EL (cell line): ENCODE measurements at places on chromosomes 13 and 19.

DNA sequence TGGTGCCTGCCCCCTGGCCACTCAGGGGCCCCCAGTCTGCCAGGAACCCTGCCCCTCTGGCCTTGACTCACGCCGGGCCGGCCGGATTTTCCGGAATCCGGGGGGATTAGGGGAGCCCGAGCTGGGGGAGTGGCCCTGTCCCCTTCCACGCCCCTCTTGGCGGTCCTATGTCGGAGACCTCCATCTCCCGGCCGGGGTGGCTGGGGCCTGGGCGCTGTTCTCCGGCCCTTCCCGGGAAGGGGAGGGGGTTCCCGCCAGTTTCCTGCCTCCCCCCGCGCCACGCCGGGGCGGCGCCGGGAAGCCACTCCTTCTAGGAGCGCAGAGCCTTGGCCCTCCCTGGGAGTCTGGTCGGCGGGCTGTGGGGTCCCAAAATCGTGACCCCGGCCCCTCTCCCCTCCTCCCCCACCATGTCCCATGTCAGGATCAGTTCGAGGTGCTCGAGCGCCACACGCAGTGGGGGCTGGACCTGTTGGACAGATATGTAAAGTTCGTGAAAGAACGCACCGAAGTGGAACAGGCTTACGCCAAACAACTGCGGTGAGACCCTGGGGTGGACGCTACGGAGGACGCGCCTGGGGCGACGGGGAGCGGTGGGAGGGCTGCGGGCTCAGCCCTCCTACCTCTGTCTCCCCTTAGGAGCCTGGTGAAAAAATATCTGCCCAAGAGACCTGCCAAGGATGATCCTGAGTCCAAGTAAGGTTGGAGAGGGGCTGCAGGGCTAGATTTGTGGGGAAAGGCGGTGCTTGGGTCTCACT lies 1.3 kb downstream of the TRIP10 start:
- peak; percentile 76 for DNase-seq

DNA sequence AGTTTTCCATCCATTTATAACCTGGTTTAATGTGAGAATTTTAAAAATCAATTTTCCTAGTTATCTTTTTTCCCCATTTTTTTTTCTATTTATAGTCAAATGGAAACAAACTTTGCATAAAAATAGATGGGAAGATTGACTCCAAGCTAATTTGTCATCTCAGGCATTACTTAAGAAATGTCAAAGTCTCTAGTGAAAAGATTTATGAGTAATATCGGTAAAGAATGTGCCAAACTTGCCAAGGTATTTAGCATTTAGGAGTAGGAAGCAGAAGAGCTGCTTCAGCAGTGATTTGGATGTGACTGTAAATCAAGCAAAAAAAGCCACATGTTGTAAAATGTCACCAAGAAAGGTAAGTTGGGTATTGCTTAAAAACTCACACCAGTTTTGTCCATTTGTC lies 108.6 kb downstream of the LACC1 start:
- DNase-seq, result no peak

DNA sequence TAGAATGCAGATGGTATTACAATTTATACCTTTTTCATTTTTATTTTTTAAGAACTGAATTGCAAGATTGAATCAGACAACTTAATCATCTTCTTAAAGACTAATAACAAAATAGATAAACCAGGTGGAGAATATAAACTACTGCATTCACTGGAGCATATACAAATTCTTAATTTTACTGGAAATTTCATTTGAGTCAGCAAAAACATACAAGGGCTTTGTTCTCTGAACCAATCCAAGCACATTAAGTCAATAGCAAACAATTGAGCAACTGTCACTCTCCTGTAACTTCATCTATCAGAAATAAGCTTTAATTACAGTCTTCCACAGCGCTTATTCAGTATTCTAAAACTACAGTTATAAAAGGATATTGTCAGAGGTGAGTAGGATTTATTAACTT lies 167.4 kb upstream of the OBI1 start:
- DNase-seq, result no peak

DNA sequence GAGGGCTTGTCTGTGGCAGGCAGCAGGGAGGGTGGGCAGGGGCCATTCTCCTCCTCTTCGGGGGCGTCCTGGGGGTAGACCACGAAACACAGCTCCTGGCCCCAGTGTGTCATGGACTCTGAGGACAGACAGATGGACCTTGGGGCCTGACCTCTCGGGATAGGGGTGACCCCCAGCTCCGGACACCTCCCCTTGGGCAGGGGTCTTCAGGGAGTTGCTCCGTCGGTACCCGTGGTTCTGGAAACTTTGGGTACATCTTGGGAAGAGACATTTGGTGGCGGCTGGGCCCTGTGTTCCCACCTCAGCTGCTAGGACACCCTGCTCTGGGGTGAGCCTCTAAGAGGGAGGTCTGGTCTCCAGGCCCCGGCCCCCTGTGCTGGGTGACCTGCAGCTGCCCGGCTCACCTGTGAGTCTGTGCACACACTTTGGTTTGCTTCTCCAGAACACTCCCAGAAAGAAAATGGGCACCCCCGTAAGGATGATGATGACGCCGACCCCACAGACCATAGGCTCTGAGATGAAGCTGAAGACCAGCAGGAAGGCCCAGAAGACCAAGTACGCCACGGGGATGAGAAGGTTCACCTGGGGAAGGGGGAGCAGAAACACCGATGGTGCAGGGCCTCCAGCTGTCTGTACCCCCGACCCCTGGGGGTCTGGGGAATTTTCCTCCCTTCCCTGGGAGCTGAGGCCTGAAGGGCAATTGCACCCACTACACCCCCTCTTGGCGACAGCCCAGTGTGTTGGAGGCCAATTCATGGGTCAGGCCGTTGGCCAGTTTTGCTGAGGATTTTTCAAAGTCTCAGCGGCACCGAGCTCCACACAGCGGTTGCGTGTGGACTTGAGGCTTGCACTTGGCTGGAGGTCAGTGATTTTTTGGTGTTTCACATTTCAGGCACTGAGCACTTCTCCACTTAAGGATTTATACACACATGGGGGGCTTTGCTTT lies 15.0 kb downstream of the LRP3 start:
- no peak for DNase-seq

- no peak for DNase-seq
Observed at GRCh38 chr19:8320564-8321066, 560 bp downstream of the NDUFA7 start.

GRCh38 chr13:44172281-44172810 lies 201.3 kb upstream of the SERP2 start:
- peak; percentile 5 for DNase-seq

GRCh38 chr19:45575216-45575615 lies 9.4 kb downstream of the OPA3 start:
- DNase-seq, result no peak

DNA sequence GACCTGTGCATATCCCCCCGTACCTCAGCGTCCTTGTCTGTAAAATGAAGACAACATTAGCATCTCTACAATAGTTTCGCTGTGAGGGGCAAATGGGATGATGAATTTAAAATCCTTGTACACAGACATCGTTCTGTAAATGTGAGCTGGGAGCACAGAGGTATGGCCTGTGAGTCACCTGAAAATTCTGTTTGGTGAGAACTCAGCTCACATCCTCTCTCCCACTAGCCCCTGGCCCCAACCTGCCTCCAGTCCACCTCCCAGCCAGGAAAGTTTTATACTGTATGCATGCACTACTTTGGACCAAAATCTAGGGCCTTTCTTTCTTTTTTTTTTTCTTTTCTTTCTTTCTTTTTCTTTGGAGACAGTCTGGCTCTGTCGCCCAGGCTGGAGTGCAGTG lies 8.7 kb upstream of the IZUMO2 start:
- DNase-seq, result no peak

DNA sequence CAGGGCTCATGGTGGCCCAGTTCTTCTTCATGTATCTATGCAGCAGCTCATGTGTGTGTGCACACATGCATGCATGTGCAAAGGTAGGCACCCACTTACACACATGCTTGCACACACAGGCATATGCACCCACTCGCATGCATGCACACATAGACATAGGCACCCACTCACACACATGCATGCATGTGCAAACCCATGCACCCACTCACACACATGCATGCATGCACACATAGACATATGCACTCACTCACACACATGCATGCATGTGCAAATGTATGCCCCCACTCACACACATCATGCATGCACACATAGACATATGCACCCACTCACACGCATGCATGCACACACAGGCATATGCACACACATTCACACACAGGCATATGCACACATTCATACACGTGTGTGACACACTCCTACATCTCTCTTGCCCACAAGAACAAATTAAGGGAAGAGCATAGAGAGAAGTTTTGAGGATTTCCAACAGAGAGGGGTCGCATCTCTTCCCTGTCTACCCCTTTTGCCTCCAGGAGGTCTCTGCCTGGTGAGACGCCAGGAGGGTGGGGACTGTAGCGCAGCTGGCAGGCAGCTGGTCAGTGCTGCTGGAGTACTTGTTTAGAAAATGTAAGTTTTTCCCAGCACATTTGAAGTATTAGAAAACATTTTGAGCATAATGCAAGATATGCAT lies 63.9 kb upstream of the ARHGEF7 start:
- no peak for DNase-seq
